ENCODE measurements at places on chromosomes 4 and X. TPM values are rescaled to one million over a fixed set of nuclear protein-coding genes. Genes with fewer than 3 reads are reported as not detected.

DNA sequence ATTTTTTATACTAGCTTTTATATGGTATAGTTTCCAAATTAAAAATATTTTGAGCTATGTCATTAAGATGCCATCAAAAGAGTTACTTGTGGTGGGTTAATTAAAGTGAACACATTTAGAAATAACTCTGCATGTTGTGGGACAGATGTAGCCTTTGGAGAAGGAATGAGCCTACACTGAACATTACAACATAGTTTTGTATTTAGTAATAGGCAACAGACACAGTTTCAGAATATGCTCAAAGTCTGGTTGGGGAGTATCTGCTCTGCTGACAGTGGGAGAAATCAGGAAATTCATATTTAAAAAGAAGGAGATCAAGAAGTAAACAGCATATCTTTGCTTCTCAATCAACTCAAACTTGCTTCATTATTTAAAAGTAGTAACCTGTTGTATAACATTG lies 23.7 kb downstream of the EMCN start:
- no peak for DNase-seq

- DNase-seq = peak; percentile 81
Measured at GRCh38 chr4:83356899-83357661, 22.4 kb upstream of the HPSE start.

DNA sequence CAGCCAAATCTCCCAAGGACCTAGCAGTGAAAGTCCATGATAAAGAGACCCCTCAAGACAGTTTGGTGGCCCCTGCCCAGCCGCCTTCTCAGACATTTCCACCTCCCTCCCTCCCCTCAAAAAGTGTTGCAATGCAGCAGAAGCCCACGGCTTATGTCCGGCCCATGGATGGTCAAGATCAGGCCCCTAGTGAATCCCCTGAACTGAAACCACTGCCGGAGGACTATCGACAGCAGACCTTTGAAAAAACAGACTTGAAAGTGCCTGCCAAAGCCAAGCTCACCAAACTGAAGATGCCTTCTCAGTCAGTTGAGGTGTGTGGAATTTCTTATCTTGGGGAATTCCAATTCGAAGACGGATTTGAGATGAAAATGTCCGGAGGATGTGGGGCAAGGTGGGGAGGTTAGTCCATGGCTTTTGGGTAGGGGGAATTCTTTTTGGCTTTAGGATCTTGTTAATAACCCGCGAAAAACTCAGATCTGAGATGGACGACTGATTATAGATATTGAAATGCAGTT lies 112.5 kb downstream of the AFF1 start:
- no peak for DNase-seq

DNA sequence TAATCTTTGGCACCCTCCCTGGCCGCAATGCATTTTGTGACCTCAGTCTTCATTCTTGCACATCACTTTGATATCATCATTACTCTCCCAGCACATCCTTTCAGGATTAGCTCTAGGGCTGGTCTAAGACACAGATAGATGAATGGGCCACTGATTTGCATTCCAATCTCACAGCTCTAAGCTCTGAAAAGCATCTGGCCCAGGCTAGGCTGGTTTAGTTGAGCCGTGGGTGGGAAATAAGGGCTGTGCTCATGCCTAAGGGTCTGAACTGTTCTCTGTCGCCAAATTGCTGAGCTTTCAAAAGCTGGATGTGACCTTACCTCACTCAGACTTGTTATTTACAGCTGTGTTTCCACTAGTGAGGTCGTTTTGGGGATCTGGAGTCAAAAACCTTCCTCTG lies 30.0 kb upstream of the SLC9A7 start:
- no peak for DNase-seq

- DNase-seq = no peak
Measured at GRCh38 chrX:112735147-112735546, 55.4 kb upstream of the LHFPL1 start.

- no peak for DNase-seq
Measured at GRCh38 chrX:80014141-80014940, at the start of gene TBX22. TBX22 (plus strand) TSS chrX:80014753; CDS start chrX:80022270, 7,517 bp downstream.

DNA sequence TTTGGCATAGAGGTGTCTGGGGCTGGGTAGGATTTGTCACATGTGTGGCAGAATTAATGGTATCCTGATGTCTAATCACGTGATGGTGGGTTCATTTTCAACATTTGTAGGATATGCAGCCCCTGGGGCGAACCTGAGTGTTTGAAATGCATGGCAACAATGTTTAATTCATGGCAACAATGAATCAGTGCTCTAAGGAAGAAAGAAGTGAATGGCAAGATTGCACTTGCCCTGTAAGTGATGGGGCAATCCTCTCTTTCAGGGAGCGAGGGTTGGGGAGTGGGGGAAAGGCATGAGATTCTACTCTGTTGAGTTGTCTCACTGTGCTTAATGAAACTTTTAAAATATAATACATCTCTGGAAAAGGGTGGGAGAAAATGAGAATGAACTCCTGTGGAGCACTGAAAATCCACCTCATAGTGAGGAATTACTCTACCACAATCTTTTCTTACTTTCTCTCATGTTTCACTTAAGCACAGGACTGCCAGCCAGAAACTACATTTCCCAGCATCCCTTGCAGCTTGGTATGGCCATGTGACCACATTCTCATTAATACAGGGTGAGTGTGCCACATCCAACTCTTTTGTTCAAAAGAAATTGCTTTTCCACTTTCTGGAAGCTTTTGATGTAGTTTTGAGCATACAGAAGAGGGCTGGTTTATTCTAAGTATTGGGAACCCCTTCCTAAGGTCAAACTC lies 64.0 kb upstream of the PGM2 start:
- peak; percentile 39 for DNase-seq

- DNase-seq = peak; percentile 29
Measured at GRCh38 chr4:47075262-47075661, 43.9 kb downstream of the GABRB1 start.

DNA sequence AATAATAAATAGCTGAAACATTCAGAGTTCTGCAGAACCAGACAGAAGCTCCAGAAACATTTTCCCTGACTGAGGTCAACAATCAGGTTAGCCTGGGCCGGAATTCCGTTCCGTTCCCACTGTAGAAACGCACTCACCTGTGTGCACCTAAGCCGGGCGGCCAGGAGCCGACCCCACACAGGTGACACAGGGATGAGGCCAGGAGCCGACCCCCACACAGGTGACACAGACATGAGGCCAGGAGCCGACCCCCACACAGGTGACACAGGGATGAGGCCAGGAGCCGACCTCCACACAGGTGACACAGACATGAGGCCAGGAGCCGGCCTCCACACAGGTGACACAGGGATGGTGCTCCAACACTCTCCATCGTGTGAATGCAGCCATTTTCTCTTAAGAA lies 21.9 kb downstream of the FAT1 start:
- no peak for DNase-seq

GRCh38 chr4:159175989-159176375 lies 73.1 kb downstream of the RAPGEF2 start:
- no peak for DNase-seq

GRCh38 chrX:30533266-30533665 lies 44.3 kb downstream of the TASL start:
- DNase-seq = no peak

DNA sequence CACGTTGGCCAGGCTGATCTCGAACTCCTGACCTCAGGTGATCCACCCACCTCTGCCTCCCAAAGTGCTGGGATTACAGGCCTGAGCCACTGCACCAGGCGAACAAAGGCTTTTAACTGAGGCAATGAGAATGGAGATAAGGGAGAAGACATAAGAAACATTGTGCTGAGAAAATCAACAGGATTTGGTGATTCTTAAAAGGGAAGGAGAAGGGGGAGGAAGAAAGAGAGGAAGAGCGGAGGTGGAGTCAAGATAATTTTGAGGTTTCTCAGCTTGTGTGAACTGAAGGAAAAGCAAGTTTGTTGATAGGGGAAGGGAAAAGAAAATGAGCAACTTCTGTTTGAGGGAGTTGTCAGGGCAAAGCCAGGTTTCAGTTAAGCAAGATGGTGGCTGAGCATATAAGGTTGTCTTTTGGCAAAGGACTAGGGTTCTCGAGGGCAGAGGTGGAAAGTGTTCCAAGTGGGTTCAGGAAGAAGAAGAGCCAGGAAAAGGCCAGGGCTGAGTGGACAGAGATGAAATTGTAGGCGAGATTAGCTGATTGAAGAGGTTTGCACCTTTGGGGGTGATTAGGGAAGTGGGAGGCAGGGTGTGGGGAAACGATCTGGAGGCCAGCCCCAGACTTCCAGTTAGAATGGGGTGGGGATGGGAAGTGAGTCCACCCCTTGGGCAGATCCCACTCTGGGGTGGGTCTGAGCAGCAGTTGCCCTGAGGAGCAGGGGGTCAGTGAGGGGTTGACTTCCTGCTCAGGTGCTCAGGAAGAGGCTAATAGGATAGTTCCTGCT lies 7.8 kb downstream of the DOCK11 start:
- no peak for DNase-seq

DNA sequence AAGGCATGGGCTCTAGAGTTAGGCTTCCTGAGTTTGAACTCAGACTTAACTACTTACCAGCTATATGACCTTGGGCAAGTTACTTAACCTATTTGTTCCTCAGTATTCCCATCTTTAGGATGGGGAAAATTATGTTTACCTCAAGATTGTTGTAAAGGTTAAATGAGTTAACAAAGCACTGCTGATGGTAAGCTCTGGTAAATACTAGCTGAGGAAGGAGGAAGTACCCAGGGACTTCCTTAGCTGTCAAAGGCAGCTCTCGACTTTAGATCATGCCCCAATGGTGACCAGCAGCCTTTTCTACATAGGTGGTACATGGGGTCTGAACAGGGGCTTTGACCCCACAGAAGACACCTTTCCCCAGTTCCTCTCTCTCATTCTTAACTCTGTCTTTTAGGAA lies 20.1 kb downstream of the ATP7A start:
- no peak for DNase-seq

DNA sequence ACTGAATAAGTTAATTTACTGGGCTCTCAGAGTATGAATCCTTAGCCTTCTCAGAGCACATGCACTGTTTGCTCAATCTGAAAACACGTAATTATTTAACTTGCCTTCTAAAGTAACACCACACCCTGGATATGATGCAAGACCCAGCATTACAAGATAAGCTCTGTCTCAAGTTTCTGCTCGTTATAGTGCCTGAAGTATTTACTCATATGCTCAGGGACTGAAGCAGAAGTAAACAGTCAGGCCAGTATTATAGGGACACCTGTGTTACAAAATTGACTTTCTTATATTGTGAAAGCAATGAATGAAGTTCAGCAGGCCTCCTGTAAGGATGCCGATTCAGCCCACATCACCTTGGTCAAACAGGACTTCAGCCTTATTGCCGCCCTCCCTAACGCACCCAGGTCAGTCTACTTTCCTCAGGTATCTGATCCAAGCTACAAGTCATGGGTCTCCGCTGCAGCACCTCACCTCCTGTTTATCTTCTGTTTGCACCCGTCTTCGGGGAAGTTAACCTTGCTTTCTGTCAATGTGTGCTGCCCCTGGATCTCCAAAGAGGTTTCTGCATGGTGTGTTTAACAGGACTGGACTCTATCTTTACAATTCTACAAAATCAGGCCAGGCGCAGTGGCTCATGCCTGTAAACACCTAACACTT lies 42.8 kb upstream of the KLF3 start:
- no peak for DNase-seq

DNA sequence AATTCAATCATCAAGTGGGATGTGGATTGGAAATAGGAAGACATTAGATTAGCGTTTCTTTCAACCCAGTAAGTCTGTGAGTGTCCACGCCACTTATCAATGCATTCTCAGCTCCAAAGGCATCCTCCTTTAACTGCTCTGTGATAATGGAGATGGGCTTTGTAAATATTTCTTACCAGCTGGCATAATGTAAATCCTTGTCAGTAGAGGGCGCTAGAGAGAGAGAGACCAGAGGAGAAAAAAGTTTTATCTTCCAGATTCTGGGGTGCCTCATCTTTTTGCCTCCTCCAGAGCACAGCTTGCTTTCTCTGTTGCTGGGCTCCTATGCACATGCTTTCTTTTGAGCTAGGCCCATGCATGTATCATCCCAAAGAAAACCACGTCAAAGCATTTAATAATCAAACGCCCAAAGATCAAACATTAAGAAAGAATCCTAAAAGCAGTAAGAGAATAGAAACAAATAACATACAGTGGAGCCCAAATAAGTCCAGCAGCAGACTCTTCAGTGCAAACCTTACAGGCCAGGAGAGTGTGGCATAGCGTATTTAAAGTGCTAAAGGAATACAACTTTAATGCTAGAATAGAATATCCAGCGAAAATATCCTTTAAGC lies 9.6 kb upstream of the MTMR1 start:
- peak; percentile 52 for DNase-seq

DNA sequence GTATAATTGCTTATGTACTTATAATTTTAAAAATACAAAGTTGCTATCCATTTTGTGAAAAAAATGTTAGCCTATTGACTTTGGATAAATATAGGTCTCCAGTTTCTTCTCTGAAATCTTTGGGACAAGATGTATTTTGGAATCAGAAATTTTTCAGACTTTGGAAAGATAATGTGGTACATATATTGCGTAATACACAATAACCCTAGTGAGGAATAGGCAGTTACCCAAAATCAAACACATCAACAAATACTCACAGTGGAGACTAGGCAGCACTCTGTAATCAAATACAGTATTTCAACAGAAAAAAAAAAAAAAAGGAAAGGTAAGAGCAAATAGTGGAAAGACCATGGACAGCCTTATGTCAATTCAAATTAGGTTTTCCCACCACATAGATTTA lies 796.8 kb downstream of the ADGRL3 start:
- no peak for DNase-seq

DNA sequence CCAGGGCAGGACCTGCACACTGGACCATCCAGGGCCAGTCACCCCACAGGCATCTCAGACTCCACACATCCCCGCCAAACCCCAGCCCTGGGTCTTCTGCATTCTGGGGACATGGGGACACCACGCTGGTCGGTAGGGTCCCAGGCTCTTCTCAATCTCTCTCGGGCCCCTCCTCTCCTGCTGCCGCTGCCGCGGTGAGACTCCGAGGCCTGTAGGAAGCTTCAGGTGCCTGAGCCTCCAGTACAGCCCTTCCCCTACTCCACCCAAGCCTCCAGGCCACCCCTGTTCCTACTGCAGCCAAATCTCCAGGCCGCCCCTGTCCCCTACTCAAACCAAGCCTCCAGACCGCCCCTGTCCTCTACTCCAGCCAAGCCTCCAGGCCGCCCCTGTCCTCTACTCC lies 5.5 kb upstream of the ASMT start:
- DNase-seq = no peak

DNA sequence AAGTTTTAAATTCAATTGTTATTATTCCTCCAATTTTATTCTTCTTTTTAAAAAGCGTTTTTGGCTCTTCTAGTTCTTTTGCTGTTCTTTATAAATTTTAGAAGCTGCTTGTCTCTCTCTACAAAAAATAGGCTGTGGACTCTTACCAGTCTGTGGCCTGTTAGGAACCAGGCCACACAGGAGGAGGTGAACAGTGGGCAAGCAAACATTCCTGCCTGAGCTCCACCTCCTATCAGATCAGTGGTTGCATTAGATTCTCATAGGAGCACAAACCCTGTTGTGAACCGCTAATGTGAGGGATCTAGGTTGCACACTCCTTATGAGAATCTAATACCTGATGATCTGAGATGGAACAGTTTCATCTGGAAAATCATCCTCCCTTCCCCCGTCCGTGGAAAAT lies 23.1 kb downstream of the JADE3 start:
- DNase-seq = no peak

SSX4B gene
- not detected for total RNA-seq

SCML2 gene
- 1.8 TPM for total RNA-seq

WDR17 gene
- under 0.01 TPM for total RNA-seq

BST1 gene
- total RNA-seq = 44.7 TPM

RPL36A gene
- total RNA-seq = 241 TPM

TLR2 gene
- 0.44 TPM for total RNA-seq

CT45A5 gene
- total RNA-seq = not detected
